ENCODE measurements at places on chromosomes 4 and X.

DNA sequence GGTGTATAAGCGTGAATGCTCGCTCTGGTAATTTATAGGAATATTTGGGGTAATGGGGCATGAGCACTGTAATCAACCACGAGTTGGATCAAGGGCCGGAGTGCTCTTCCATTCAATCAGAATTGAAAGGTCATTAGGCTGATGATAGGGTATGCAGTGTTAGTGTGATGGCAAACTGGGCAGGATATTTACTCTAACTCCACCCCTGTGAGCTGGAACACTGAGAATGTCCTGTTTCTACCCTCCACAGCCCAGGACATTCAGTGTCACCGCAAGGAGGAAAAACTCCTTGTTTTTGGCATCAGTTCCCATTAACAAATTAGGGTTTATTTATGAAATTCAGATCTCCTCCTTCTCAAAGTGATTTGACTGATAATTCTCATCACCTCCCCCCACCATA, 137.8 kb downstream of the HS6ST2 start:
- DNase-seq, result no peak

DNA sequence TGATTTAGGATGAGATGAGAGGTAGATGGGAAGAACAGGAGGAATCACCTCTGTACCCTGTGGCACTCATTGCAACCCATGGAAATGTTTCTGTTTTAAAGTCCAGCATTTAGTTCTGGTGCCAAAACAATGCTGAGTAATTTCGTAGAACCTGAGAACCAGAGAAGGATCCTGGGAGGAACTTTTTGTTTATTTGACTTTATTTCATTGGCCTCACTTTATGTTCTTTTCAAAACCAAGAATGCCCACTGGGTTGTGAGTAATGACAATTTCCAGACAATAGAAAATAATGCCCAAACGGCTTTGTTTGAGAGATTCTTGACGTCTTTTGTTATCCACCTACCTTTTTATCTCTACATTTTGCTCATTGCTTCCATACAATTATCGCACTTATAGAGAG, 111.3 kb downstream of the SHROOM3 start:
- DNase-seq, result no peak

- no peak for DNase-seq
These were observed 54.1 kb downstream of the SYTL5 start for GRCh38 chrX:38060331-38060878.

DNA sequence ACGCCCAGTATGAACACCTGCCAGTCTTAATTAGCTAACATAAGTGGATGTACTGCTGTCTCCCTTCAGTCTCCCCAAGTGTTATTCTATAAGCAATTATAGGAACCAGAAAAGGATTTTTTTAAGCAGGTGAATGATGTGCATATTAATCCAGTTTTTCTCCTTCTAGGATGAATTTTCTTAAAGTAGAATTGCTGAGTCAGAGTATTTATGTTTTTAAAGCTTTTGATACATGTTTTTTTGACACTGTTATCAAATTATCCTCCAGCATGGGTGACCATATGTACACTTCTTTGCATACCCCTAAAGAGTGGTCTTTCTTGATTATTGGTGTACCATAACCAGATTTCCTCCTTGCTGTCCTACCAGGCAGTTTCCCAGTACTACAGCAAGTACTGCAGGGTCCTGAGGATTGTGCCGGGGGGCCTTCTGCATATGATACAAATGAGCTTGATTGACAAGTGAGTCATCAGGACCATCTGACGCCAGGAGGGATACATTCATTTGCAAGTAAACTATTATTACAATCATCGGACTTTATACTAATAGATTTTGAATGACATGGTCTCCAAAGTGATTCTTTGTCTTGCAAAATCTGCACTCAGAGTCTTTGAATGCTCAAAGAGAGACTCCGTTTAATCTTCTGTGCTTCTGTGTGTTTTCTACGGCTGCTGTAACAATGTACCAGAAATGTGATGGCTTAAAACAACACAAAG, 10.7 kb upstream of the PCYT1B start:
- no peak for DNase-seq

GRCh38 chr4:130468340-130468739, 1372.4 kb downstream of the C4orf33 start:
- DNase-seq, result peak; percentile 1

DNA sequence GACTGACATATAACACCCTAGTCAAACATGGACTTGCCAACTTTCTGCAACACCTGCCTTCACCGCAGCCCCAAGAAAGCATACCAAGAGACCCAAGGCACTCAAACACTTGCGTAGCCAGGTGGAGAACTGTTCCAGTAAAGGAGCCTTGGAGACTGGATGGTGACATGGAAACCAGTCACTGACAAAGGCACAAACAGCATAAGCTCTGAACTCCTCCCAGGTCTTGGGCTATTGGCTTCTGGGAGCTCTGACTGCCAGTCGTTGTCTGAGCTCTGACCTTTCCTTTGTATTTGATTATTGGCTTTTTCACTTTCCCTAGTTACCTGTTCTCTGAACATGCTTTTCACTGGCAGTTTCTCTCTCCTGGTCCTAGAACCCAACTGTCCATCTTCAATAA, 38.3 kb downstream of the ARAP2 start:
- DNase-seq, result no peak

DNA sequence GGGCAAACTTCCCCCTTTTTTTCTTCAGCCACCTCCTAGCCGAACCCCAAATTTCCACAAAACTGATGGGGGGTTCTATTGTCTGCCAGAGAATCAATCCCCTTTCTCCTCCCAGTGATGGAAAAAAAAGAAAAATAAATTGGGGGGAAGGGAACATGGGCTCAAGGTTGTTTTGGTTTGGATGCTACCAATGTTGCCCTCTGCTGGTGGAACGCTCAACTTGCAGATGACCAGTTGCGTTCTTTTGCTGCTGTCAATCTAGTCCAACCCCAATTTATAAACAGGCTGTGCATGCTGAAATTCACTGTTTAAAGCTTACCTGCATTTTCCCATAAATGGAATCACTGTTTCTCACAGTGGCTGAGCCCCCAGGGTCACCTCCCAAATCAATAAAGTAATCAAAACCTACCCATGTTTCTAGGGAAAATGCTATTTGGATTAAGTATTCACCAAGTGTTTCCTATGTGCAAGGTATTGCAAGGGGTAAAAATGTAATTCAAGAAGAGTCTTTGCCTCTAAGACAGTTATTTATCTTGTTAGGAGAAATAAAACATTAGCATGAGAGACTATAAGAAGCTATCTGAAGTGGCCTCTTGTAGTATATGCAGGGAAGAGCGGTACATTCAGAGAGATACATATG, 116.7 kb upstream of the TMEM164 start:
- DNase-seq, result no peak

- no peak for DNase-seq
These were observed 30.8 kb upstream of the FMR1NB start for GRCh38 chrX:147950352-147950751.

DNA sequence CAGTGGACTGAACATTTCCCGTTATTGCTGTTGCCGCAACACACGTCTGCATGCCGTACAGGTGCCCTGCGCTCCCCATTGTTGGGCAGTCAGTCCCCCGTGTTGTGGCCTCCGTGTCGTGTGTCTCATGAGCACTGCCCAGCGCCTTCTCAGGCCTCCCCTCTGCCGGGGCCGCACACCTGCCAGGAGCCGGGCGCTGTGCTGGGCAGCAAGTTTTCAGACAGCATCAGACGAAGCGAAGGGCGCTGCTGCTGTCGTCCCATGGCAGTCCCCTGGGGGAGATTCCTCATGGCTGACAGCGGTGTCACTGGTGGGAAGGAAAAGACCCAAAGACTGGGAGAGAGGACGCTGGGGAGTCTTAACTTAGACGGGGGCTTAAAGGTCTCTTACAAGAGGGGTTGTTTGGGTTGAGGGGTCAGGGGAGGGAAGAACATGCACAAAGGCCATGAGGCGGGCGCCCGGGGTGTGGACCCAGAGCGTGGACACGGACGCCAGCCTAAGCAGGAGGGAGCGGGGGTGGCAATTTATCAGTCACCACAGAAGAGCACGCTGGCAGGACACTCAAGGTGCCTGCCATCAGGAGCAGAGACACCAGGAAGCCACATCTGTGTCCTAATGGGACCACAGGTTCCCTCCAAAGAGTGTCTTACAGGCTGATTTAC, 47.3 kb downstream of the RGS12 start:
- no peak for DNase-seq

GRCh38 chr4:7172508-7172907, 19.8 kb upstream of the SORCS2 start:
- no peak for DNase-seq

- DNase-seq, result no peak
These were observed 48.6 kb downstream of the DCLK2 start for GRCh38 chr4:150126864-150127203.

DNA sequence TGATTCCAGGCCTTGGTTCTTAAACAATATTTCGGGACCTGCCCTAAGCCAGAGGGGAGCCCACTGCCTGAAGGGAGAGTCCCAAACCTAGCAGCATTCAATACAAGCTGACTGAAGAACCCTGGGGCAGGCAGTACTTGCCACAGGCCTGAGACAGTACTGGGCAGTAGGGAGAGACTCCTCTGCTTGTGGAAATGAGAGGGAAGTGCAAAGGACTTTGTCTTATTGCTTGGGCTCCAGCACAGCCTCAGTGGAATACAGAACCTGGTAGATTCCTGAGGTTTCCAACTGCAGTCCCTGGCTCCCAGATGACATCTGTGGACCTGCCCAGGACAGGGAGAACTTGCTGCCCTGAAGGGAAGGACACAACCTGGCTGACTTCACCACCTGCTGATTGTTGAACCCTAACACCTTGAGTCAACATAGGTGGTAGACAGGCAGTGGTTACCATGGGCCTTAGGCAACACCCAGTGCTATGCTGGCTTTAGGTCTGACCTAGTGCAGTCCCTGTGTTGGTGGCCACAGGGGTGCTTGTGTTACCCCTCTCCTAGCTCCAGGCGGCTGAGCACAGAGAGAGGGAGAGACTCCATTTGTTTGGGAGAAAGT, 20.3 kb upstream of the ABCG2 start:
- no peak for DNase-seq

DNA sequence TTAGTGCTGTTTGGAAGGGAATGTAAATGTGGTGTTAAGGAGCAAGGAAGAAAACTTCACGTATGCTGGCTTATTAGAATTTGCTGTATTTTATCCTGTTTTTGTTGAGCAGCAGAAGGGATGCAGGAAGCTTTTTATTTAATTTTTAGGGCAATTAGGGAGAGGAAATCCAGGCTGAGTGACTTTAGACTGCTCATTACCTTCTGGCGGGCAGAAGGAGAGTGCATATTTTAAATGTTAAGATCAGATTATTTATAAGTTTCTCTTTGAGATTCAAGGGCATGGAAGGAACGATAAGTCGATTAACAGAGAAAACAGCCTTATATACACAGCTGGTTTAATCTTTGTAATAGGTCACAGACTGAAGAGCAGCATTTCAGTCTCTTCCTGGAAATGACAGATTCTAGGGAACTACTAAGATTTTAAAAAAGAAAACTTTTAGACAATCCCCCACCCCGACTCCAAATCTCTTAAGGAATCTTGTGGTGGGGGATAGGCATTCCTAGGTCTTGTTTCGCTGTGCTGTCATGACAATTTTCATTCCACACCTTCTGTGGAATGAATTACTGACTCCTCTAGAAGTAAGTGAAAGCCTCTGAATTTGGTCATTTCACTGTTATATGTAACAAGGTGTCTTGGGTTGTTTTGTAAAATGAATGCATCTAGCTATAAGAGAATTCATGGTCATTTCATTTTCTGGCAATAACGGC, 402.5 kb downstream of the RAPGEF2 start:
- no peak for DNase-seq

- no peak for DNase-seq
These were observed 6.6 kb downstream of the USP26 start for GRCh38 chrX:133090236-133090809.

DNA sequence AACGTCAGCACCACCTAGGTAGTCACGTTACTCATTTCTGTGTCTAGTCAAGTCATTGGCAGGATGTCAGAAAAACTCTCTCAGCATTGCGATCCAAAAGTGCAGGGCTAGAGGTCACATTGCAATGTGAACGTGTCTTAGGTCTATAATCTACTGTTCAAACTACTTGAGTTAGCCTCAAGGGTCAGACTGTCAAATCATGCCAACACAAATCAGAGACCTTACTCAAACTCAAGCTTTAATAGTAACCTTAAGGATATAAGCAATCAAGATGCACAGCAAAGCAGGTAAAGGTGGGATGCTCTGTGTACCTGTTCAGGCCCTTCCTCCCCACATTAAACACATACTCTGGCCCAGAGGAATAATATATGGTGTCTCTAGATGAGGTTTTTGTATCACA, 114.4 kb upstream of the NOCT start:
- no peak for DNase-seq

GRCh38 chr4:5185551-5185950, 134.3 kb downstream of the STK32B start:
- DNase-seq, result no peak

DNA sequence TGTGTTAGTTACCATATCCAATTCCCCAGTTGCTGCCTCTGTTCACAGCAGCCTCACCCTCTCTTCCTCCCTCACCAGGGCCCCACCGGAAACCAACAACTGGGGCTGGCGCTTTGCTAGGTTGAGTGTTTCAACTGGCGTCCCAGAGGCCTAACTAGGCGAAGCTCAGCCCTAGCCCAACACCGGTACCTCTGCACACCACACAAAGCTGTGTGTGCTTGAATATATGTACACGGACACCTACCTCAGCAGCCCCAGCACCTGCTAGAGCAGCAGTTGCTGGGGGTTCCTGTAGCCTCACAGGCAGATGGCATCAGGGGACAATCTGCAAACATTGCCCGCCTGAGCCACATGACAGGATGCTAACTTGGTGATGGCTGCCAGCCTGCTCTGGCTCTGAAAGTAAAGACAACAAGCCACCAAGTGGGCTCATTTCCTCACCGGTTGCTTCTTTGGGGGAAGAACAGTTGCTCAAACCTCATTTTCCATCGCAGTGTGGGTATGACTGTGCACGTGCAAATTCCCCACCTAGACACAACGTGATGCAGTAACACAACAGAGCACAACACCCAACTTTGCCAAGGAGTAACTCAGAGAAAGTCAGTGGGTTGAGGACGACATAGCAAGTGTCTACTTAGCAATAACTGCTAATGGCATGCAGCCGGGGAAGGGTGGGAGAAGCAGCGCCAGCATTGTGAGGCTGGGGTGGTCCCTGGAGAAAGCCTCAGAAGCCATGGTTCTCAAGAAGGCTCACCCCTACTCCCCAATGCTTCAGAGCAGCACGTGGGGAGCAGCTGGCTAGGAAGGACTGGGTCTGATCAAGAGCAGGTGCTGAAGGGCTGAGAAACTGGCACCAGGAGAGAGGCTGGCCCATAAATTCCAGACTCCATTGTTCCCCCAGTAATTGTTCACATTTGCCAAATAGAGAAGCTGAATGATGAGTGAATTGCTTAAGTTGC, 139.5 kb downstream of the SH3KBP1 start:
- no peak for DNase-seq

GRCh38 chr4:65508168-65508567, 162.1 kb downstream of the EPHA5 start:
- no peak for DNase-seq
